ENCODE measurements at places on chromosomes 4 and X.

- no peak for DNase-seq
Observed at GRCh38 chr4:90603540-90603939, 476.3 kb downstream of the CCSER1 start.

- no peak for DNase-seq
Observed at GRCh38 chr4:169626331-169627282, 6.2 kb downstream of the CLCN3 start.

DNA sequence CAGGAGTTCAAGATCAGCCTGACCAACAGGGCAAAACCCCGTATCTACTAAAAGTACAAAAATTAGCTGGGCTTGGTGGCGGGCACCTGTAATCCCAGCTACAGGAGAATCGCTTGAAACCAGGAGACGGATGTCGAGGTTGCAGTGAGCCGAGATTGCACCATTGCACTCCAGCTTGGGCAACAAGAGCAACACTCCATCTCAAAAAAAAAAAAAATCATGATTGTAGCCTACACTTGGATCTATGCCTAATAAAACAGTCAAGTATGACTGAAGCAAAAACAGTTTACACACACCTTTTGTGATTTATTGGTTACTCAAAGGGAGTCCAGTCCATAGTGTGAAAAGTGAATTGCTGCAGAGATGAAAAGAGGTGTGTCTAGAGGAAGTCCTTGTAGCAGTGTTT lies 34.7 kb upstream of the TASL start:
- DNase-seq, result no peak

DNA sequence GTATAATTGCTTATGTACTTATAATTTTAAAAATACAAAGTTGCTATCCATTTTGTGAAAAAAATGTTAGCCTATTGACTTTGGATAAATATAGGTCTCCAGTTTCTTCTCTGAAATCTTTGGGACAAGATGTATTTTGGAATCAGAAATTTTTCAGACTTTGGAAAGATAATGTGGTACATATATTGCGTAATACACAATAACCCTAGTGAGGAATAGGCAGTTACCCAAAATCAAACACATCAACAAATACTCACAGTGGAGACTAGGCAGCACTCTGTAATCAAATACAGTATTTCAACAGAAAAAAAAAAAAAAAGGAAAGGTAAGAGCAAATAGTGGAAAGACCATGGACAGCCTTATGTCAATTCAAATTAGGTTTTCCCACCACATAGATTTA lies 796.8 kb downstream of the ADGRL3 start:
- no peak for DNase-seq

DNA sequence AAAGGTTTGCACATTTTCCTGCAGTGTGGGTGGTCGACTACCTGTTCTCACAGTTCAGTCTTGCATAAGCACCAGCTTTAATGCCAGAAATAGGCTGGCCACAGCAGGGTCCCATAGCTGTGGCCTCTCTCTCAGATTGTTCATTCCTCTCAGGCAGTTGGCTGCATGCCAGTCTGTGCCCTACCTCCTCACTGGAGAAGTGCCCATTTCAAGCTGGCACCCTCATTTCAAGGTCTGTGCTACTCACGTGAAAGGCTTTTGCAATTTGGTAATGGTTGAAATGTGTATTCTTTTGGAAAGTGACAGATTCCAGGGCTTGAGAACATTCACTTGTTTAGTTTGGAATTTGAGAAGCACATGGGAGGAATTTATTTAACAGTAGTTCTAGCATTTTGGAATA lies 28.9 kb upstream of the MTMR1 start:
- DNase-seq, result peak; percentile 34

DNA sequence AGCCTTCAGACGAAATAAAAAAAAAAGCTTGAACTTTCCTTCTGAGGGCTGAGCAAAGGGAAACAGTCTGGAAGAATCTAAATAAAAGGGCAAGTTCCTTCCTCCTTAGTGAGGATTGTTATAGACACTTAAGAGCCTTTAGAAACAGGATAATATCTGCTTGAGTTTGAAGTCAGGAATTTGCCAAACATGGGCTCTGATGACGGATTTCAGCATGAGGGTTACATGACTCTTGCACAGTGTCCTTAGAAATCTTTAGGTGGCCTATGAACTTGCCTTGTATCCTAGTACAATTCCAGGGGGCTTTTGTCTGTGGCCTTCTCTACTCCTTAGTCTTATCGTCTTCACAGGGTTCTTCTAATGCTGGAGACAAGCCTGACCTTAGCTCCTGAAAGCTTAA lies 94.1 kb downstream of the RLIM start:
- no peak for DNase-seq

DNA sequence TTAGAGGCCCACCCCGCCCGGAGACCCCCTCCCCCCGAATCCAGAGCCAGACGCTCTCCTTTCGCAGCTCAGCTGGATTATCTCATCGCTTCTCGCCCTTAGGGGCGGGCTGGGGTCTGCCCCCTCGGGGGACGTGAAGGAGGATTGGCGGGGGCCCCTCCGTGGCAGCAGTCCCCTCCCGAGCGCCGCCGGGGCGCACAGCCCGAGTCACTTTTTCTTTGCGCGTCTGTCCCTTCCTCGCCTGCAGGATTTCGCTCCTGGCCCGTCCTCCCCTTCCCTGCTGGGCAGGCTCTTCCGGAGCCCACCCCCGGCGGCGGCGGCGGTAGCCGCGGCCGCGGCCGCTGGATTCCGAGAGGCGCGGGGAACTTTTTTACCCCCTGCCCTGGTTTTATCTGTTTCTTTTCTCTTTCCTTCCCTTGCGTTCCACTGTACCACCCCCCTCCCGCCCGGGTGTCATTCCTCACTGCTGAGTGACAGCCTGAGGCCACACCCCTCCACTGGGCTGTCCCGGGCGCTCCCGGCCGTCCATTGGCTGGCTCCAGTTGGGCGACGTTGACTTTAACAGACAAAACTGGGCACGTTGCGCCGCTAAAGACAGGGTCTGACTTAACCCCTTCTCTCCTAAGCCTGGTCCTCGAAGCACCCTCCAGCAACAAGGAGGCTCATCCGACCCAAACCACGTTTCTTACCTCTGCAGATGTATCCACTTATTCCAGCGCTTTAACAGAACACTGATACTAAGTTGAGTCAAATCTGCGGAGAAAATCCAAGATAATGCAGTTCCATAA lies 492 bp upstream of the NKX3-2 start:
- DNase-seq, result peak; percentile 57

DNA sequence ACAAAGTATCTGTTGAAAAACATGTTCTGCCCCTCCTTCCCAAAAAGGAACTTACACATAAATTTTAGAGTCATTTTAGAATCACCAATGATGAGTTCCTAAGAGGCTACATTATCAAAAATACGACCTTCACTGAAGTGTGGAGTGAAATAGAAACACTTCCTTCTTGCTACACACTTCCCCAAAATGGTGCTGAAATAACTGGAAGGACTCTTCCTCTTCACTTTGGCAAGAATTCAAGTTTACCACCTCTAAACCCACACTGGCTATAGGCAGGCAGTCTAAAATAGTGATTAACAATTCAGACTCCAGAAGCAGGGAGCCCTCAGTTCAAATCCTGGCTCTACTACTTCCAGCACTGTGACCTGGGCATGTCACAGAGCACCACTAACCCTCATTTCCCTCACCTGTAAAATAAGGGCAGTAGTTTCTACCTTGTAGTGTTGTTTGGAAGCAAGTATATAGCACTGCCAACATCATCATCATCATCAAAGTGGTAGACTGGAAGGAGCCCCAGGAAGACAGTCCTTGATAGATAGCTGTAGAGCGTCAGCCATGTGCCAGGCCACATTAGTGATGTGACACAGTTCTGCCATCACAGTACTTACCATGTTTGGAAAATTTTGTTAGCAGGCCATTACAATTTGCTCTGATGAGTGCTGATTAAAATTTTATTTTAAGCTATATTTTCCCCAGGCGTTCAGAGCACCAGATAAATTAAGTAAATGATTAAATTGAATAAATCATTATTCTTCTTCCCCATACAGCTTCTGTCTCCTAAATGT lies 103.3 kb downstream of the PARM1 start:
- no peak for DNase-seq

GRCh38 chrX:118550792-118551191 lies 55.2 kb downstream of the DOCK11 start:
- no peak for DNase-seq

GRCh38 chr4:180811556-180811955 lies 1431.6 kb upstream of the TENM3 start:
- no peak for DNase-seq

DNA sequence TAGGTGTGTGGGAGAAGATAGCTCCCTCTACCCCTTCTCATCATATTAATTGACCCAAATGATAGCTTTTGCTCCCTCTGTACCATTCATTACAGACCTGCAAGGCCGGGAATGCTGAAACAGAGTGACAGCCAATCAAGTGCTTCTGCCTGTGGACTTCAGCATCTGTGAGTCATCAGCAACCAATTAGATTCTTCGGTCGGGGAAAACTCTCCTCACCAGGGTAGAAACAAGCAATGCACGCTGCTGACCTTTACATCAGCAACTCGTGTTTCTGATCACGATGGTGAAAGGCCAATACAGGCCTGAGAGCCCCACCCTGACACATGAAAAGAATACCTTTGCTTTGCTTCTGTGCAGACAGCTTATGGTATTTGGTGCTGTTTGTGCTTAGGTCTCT lies 347.2 kb upstream of the DDX53 start:
- DNase-seq, result peak; percentile 65

DNA sequence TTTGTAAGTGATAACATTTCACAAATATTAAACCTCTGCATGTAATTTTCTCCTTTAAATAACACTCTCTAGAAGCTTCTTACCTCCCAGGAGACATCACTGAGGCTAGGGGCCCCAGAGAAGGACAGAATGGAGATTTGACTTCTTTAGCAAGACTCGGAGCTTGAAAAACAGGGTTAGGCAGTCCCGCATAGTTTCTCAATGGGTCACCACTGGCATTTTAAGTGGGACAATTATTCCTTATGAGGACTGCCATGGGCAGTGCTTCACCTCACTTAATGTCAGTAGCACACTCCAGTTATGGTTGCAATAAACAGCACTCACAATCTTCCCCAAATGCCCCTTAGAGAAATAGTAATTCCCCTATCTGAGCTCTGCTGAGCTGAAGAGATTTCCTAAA lies 66.7 kb upstream of the NOCT start:
- no peak for DNase-seq

DNA sequence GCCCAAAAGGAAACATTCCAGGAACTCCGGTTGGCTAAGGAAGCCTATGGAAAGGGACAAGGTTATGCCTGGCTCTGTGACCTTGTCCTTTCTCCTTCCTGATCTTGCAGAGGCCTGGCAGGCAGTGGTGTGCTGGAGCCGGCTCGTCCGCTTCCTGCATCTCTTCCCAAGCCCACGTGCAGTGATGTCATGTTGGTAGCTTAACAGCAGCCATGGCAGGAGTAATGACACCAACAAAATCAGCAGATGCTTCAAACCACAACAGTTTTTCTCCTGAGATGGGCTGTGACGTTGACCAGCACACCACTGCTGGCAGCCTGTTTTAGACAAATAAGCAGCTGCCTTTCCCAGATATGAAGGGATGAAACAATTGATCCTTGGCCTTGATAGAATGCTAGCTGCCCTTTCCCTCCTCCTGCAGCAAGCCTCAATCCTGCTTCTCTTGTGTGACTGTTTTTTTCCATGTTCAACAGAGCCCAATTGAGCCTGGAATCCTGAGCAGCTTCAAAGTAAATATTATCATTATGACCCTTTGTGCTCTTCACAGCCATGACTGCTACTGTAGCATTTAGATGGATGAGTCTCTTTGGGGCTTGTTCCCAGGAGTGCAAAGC lies 23.4 kb downstream of the SEPTIN6 start:
- DNase-seq, result peak; percentile 35

GRCh38 chr4:141090473-141090872 lies 42.8 kb downstream of the RNF150 start:
- no peak for DNase-seq
